ENCODE measurements at places on chromosomes 5 and 9. TPM values are rescaled to one million over a fixed set of nuclear protein-coding genes. Genes with fewer than 3 reads are reported as not detected.

Gene IL11RA
- polyA plus RNA-seq, result 5.2 TPM

Gene THOC3
- 14.3 TPM for polyA plus RNA-seq

Gene LNPEP
- 2.3 TPM for polyA plus RNA-seq

Gene CDC25C
- 0.32 TPM for polyA plus RNA-seq

Gene LCN15
- not detected for polyA plus RNA-seq

Gene CARTPT
- polyA plus RNA-seq, result 241 TPM

Gene CBY3
- 0.10 TPM for polyA plus RNA-seq

Gene MARCOL
- not detected for polyA plus RNA-seq

Gene FBP2
- 0.32 TPM for polyA plus RNA-seq

Gene TAF11L5
- polyA plus RNA-seq, result not detected

Gene KCTD16
- polyA plus RNA-seq, result 0.48 TPM

Gene UGT3A2
- 1.6 TPM for polyA plus RNA-seq

Gene SLC4A9
- polyA plus RNA-seq, result 0.32 TPM

Gene PCSK1
- polyA plus RNA-seq, result 2.0 TPM

Gene MELK
- 0.24 TPM for polyA plus RNA-seq

Gene SEMA5A
- 3.0 TPM for polyA plus RNA-seq

Gene LAMC3
- polyA plus RNA-seq, result 3.3 TPM

Measured in adrenal gland (tissue), 19 donors.